Activated T-cell treated with anti-CD3 and anti-CD28 coated beads for 24 hours (primary cell): ENCODE measurements at places on chromosomes 1 and 21.
A peak's percentile ranks its signal among the peaks of the same experiment; 100 is the strongest.

- DNase-seq, result no peak
These were observed 178.0 kb downstream of the RYR2 start for GRCh38 chr1:237219751-237220642.

- no peak for DNase-seq
These were observed 16.9 kb downstream of the TCEANC2 start for GRCh38 chr1:54070171-54070837.

- DNase-seq, result no peak
These were observed 17.4 kb upstream of the CPLANE2 start for GRCh38 chr1:16254263-16254928.

DNA sequence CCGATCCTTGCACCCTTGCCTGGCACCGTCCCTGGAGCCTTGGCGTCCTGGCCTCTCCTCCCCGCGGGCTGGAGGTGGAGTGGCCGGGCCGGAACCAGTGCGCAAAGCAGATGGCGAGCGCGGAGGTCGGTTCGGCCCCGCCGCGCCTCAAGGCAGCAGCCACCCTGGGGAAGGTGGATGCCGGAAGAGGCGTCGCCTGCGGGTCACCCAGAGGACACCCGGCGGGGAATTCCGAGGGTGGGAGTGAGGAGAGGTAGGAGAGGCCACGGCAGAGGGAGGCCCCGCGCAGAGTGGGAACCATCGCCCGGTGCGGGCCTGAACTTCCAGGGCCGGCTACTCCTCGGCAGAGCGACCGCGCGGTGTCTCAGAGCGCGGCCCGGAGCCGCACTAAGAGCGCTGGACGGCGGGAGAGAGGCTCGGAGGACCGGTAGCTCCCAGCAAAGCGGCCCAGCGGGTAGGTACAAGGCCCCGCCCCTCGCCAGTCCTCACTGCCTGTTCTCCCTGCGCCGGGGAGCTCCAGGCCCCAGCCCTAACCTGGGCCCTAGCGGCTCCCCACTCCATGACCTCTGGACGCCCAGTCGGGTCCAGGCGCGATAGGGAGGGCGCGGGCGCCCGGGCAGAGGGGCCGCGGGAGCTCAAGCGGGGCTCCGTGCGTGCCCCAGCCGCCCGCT, at the start of gene RNF207:
RNF207 (plus strand) TSS at position 271 of the 671 bp plus-strand sequence. CDS start 417 bp downstream, outside the sequence.
- DNase-seq, result peak; percentile 61
